ENCODE measurements at places on chromosomes 5 and 9. TPM values are rescaled to one million over a fixed set of nuclear protein-coding genes. Genes with fewer than 3 reads are reported as not detected.

The ZNF354B gene
- total RNA-seq, result 13.3 TPM

DNA sequence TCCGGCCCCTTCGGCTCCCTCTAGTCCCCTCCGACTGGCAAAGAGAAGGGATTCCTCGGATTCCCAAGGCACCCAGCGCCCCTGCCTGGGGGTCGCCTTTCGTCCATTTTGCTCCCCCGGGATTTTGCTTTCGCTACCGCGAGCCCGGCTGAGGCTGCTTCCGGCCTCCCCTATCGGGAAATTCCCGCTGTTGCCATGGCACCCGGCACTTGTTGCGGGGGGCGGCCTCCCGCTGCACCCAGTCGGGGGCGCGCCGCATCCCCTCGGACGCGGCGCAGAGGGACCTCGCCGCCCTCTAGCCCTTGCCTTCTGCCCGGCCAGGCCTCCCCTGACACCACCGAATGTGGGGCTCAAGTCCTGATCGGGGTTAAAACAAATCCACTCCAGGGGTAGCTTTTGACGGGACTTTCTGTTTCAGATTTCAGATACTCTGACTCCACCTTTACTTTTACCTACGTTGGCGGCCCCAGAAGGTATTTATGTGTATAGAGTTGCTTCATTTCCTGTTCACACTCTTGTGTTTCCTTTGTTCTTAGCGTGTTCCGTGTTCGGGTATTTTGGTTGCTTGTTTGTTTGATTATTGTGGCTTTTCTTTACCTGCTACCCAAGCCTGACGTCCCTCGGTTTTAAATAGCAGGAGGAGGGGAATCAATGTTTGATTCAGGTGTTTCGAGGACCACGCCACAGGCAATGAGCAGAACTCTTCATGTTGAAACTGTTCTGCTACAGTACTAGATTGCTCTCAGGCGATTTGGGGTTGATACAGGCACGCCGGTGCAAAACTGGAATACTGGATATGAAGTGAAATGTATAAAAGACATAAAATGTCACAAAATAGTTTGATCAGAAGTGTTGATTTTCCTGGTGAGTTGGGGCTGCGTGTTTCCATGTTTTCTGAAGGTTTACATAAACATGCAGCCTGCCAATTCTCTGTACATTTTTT is 1.5 kb downstream of the PARP8 start:
- DNase-seq, result peak; percentile 94

- DNase-seq, result no peak
Observed at GRCh38 chr5:113201715-113202114, 225.1 kb downstream of the DCP2 start.

DNA sequence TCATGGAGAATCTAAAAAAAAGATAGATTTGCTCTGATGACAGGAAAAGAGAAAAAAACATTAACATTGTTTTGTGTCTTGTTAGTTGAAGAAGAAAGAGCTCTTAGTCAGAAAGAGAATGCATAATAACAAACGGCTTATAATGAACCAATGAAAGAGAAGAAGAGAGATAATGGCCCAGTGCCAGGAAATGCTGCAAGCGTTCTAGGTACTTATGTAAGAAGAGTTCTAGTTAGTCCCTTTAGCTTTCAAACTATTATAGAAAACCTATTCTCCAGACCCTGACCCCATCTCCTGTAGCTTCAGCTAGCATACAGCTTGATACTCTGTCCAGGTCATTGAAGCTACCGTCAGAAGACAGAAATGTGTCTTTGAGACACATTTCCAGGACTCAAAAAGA is 70.2 kb downstream of the FBXL17 start:
- DNase-seq, result no peak

DNA sequence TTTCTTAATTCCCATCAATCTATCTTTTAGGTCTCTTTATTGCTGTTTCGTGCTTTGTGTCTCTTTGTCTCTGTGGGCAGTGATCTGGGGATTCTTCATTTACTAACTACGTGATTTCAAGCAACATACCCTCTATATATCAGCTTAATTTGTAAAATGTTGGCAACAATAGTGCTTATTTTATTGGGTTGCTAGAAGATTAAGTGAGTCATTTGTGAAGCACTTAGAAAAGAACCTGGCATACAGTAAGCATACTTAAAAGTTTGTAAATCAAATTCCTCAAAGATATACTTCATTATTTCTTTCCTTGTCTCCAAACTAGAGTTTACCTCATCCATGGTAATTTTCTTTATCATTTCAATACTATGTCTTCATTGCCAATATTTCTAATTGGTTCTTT is 669.7 kb downstream of the MAT2B start:
- DNase-seq, result no peak

- no peak for DNase-seq
Observed at GRCh38 chr9:120402741-120403542, 177.0 kb downstream of the CDK5RAP2 start.

DNA sequence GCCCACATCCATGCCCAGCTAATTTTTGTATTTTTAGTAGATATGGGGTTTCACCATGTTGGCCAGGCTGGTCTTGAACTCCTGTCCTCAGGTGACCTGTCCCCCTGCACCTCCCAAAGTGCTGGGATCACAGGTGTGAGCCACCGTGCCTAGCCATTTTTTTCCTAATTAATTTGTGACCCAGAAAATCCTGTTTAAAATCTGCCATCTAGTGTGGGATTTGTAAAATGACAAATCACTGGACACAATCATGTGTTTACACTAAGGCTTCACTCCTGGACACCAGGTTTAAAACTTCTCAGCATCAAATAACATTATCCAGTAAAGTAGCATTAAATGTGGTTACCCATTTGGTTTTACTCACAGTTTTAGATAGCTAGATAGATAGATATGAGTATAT is 18.6 kb upstream of the KDM4C start:
- no peak for DNase-seq

Measured in stomach (tissue), 19 donors.